ENCODE measurements at places on chromosomes 5 and 9. TPM values are rescaled to one million over a fixed set of nuclear protein-coding genes. Genes with fewer than 3 reads are reported as not detected.

DNA sequence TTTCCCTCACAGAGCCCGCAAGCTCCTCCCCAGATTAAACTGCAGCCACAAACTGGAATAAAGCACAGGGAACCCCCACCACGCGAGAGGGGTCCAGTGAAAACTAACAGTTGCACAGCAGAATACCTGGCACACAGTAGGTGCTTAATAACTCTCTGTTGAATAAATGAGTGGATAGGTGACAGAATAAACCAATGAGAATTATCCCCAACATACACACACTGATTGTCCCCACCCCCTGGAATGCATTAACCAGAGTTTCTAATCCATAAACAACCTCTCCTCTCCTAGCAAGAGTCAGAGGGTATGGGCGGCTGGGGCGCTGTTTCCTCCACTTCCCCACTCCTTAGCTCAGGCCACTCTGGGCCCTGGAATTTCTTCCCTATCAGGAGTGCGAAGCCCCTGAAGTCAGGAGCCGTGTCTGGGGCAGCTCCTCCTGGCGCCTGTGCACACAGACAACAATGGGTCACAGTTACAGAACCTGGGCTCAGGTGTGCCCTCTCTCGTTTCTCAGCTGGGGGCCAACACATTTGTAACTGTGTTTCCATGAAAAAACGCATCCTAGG, 27.6 kb downstream of the RAPGEF1 start:
- DNase-seq: no peak

DNA sequence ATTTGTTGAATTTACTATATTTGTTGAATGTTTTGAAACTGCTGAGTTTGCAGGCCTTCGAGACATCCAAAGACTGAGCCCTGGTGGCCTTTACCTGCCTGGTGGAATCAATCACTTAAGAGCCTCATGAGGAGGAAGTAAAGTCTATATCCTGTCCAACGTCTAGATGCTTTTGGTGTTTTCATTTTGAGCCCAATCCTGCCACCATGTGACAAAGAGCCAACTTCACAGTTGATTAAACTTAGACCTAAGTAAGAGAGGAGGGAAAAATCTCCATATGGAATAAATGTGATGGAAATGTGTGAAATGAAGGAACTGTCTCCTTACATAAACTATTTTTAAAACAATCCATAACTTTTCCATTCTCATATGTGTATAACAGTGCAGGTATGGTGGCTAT, 220.1 kb downstream of the PRR16 start:
- no peak for DNase-seq

- DNase-seq: no peak
Measured at GRCh38 chr9:95979446-95979845, 104.0 kb downstream of the ERCC6L2 start.

DNA sequence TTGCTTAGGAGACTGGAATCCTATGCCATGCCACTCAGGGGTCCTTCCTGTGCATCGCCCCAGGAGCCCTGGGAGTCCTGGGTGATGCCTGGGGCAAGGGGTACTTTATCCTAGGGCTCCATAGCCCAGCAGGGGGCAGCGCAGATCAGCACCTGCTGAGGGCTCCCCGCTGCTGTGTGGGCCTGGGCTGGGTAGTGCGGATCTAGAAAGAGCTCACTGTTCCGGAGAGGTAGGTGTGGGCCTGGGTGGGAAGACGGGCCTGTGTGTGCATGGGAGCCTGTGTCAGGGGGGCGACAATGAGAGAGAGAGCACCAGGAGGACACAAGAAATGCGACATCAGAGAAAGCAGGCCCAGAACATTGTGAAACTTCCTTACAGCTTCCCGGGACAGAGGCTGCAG, 11.4 kb upstream of the DAB2IP start:
- DNase-seq: no peak

DNA sequence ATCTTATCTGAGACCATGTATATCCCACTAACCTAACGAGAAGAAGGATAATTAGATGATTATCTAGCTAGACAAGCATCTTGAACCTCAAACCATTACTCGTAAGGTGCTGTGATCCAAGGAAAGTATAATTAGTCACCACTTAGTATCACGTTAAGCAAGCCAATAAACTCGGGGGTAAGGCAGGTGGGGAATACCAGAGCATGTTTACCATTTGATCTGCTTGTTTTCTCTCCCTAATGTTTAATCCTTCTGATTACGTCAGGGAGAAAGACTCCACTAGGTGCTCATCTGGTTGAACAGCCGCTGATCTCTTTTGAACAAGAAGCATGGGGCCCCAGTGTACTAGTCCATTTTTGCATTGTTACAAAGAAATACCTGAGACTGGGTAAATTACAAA, 69.9 kb upstream of the SLC1A1 start:
- DNase-seq: no peak

The SGCD gene
- polyA plus RNA-seq: 107 TPM

All from muscle of arm (tissue), 14 donors.